ENCODE measurements at places on chromosomes 1 and 21. TPM values are rescaled to one million over a fixed set of nuclear protein-coding genes. Genes with fewer than 3 reads are reported as not detected.

Gene IFI44
- 42.3 TPM for total RNA-seq

Gene GABPA
- 22.5 TPM for total RNA-seq

Gene MYBPH
- total RNA-seq: not detected

GRCh38 chr1:110259770-110260169 lies 49.7 kb downstream of the KCNC4 start:
- no peaks in the 10 kb centered on the region for H3K4me1 ChIP-seq
- H3K27me3 ChIP-seq: no peaks in the 10 kb centered on the region
- H3K4me3 ChIP-seq: no peak overlapping the region

- H3K36me3 ChIP-seq: no peaks in the 10 kb centered on the region
- no peak for DNase-seq
- no peak overlapping the region for H3K4me3 ChIP-seq
- no peaks in the 10 kb centered on the region for H3K4me1 ChIP-seq
Measured at GRCh38 chr1:21801100-21801499, 11.0 kb upstream of the LDLRAD2 start.

GRCh38 chr1:76023669-76024435 lies 50.7 kb upstream of the ST6GALNAC3 start:
- no peaks in the 10 kb centered on the region for H3K27me3 ChIP-seq
- H3K4me3 ChIP-seq: no peak overlapping the region
- no peaks in the 10 kb centered on the region for H3K4me1 ChIP-seq
- no peak for DNase-seq
- no peak overlapping the region for H3K27ac ChIP-seq

DNA sequence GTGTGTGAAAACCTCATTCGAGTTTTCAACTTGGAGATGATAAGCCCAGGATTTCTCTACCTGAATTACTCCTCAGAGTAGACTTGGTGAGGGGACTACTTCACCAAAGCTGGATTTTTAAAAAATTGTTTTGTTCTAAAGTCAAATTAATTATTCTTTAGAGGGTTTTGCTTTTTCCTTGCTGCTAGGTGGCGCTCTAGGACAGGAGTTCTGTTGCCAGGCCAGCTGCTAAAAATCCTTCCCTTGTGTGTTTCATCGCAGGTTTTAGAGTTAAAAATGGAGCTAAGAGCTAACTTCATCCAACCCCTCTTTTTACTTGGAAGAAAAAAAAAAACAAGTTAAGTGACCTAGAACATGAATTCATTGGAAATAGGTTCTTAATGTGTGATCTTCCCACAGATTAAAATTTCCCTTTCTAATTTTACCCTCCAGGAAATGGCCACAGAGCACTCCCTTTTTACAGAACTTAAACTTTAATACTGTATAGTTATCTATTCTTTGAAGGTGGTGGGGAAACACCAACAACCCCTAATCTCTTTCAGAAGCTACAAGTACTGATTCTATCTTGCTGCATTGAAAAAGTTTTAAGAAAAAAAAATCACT lies 36.7 kb upstream of the FAM163A start:
- DNase-seq: peak; percentile 90
- no peaks in the 10 kb centered on the region for H3K4me1 ChIP-seq
- H3K36me3 ChIP-seq: no peaks in the 10 kb centered on the region
- no peaks in the 10 kb centered on the region for H3K27me3 ChIP-seq
- H3K4me3 ChIP-seq: no peak overlapping the region

DNA sequence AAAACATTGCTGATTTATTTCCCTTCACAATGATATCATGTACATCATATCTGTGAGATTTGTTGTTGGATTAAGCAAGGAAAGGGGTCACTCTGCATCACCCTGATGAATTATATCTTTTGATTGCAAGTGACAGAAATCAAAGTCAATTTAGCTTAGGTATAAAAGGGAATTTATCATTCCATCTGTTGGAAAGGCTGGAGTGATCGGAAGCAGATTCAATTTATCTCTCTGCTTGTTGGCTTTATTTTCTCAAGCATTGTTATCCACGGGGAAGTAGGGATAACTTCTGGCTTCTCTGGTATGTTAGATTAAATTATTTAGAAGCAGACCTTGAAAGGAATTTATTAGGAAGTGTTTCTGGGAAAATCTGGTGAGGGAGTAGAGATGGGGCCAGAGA lies 226.6 kb downstream of the PTGER3 start:
- no peak overlapping the region for H3K4me3 ChIP-seq
- H3K27me3 ChIP-seq: no peaks in the 10 kb centered on the region
